ENCODE measurements at places on chromosomes 7 and 10.

DNA sequence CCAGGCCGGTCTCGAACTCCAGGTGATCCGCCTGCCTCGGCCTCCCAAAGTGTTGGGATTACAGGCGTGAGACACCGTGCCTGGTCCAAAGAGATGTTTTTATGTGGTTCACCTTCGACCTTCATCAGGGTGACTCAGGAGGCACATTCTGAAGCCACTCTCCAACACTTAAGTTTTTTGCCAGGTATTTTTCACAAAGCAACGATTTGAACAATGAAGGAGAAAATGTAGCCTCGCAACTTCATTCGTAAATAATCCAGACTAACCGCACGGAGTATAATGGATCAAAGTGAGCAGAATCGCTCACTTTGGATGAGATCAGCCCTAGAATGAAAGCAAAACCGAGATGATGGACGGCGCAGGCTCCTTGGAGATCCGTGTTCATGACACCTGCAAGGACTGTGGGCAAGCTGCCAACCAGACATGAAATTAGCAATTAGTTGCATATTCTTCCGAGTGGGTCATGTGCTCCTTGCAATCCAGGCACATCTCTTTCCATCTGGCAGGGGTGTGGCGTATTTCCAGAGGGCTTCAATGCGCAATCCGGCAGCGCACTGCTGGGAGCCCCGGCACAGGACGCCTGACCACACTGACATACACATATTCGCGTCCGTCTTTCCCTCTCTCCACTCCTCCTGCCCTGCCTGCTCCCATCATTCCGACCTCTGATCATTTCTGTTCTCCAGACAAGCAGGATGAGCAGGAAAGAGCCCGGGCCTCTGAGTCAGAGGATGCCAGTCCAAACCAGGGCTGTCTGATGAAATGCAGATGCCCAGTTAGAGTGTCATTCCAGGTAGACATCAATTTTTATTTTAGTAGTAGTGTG lies 148.4 kb downstream of the KLF6 start:
- no peak for DNase-seq

DNA sequence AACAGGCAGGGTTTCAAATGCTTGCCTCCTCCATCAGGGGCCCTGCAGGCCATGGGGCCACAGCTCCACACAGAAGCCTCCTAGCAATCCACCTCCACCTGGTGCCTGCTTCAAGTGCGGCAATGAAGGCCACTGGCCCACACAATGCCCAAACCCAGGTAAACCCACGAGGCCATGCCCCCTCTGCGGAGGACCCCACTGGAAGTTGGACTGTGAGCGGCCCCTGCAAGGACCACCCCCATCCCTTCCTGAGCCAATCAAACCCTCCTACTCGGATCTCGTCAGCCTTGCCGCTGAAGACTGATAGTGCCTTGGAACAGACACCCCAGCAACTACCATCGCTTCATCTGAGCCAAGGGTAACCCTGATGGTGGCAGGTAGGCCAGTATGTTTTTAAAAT lies 63.1 kb downstream of the LRRC17 start:
- no peak for DNase-seq

DNA sequence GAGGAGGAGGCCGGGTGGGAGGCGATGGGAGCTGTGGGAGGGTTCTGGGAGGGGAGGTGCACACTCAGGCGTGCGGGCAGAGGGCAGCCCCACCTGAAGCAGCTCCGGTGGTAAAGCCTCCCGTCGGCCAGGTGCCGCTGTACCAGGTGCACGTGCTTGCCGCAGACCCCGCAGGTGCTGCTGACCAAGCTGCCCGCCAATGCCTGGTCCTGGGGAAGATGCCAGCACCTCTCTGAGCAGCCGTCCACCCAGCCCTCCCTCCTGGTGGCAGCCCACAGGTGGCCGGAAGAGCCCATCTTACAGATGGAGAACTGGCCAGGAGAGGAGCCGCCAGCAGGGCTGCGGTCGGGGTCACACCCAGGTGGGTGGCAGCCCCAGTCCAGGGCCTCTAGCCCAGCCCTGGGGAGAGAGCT lies 12.6 kb downstream of the MICALL2 start:
- no peak for DNase-seq

DNA sequence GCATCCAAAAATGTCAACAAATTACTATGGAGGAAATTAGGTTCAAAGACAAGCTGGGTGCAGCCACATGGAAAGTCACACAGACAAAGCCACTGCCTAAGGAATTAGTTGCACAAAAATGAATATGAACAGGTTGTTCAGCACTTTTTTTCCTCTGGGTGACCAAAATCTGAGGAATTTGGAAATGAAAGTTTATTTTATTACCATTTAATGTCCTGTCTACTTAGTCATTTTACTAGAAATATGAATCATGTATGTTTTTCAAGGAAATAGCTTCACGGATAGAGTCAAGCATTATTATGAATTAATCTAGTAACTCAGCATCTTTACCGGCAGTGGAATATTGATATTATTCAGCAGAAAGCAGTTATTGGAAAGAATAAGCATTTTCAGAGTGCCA lies 106.3 kb downstream of the ANK3 start:
- DNase-seq, result no peak

DNA sequence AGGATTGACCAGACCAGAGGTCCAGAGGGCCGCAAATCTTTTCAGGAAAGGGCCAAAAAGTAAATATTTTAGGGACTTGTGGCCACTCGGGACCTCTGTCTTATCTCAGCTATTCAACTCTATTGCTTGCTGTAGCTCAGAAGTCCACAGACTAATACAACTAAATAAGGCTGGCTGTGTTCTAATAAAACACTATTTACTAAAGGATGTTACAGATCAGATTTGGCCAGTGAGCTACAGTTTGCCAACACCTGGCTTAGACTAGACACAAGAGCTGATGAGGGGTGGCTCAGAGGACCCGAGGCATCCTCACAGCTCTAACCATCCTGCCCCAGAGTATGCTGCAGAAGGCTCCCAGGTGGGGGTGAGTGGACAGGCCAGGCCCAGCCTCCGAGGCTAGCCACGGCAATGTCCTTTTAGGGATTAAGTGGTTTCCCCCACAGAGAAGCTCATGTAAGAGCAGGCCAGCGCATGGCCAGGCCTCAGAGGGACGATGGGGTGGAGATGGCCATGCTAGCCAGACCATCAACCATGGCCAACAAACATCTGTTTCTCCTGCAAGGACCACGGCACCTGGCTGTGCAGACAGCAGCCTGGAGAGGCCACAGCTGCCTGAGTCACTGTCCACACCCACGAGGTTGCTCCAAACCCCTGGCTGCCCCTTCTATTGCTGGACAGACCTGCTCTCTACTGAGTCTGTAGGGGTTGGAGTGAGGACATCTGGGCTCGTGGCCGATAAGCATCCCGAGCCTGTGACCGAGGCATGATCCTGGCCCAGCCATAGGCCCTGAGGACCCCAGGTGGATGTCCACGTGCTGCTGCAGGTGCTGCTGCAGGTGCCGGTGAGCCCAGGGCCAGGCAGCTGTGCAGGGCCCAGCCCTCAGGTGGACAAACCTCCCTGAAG lies 76.5 kb downstream of the AFAP1L2 start:
- no peak for DNase-seq

DNA sequence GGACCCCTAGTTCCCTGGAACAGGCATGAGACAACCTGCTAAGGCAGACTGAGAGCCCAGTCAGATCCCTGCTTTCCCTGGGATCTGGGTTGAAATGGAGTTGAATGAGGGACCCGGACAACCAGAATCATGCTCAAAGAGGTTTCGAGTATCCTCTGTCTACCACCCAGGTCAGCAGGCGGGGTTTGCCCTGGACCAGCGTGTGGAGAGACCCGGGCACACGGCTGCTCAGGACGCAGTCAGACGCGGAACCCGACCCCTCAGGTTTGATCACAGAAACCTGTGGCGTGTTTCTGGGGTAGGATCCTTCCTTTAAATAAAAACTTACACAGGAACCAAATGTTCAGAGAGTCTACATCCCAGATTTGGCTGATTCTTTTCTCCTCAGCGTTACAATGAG lies 330.6 kb downstream of the PTPRN2 start:
- no peak for DNase-seq

GRCh38 chr7:23607130-23607529 lies 9.9 kb downstream of the CCDC126 start:
- DNase-seq, result peak; percentile 32

DNA sequence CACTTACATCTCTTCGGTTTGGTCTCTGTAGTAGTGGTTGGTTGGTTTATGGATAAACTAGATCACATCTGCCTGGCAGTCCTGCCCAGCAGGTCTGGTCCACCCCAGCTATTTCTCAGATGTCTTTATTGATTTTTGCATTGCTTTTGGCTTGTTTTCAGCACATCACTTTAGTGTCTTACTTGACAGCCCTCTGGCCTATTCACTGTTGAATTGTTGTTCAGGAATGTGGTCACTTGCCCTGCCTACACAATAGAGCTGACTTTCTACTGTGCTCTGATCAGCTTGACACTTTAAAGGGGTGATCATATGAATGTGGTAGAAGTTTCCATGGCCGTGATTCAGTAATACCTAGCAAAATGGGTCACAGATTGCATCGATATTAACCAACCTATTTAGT lies 719.2 kb upstream of the LRRN3 start:
- DNase-seq, result no peak

GRCh38 chr10:70227548-70228320 lies 5.5 kb downstream of the PPA1 start:
- peak; percentile 17 for DNase-seq

GRCh38 chr7:50921114-50921813 lies 138.6 kb upstream of the GRB10 start:
- DNase-seq, result no peak

DNA sequence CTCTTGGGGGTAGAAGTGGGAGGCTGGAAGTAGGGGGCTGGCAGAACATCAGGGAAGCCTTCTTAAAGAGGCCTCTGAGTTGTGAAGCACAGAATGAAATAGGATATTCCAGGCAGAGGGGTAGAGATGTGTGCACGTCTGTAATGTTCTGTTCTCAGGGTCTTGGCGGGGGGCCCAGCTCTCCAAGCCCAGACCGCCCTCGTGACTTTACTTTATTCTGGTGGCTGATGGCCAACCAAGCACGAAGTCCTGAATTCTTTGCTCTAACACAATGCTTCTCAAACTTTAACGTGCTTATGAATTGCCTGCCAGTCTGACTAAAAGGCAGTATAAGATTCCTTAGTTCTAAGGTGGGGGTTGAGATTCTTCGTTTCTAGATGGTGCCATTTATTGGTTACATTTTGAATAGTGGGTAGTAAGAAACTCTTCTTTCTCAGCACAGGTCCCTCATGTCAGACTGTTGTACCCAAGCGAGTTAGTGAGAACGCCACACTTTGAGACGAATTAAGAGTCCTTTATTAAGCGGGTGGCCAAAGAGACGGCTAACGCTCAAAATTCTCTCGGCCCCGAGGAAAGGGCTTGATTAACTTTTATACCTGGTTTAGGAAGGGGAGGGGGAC lies 8.2 kb downstream of the PRXL2A start:
- DNase-seq, result no peak

- DNase-seq, result peak; percentile 62
Measured at GRCh38 chr7:103989785-103990767, 618 bp upstream of the RELN start.

DNA sequence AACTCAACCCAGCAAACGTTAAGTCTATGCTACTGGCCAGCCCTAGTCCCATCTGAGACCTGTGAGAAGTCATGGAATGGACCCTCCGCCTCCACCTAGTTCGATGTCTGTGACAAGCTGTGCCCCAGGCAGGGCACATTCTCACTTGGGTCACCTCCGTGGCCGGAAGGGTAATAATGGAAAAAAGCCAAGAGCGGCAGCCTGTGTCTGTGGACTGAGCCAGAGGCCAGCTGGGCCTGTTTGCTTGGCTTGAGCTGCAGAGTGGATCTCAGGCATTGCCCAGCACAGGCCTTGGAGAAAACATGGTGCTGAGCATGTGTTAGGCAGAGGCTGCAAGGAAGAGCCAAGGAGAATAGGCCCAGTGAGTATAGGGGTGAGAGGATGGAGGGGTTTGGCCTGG lies 97.8 kb downstream of the GALNT17 start:
- DNase-seq, result no peak

- DNase-seq, result no peak
Measured at GRCh38 chr7:127738859-127739258, 86.9 kb downstream of the SND1 start.

GRCh38 chr10:60367024-60367423 lies 22.7 kb downstream of the ANK3 start:
- no peak for DNase-seq

DNA sequence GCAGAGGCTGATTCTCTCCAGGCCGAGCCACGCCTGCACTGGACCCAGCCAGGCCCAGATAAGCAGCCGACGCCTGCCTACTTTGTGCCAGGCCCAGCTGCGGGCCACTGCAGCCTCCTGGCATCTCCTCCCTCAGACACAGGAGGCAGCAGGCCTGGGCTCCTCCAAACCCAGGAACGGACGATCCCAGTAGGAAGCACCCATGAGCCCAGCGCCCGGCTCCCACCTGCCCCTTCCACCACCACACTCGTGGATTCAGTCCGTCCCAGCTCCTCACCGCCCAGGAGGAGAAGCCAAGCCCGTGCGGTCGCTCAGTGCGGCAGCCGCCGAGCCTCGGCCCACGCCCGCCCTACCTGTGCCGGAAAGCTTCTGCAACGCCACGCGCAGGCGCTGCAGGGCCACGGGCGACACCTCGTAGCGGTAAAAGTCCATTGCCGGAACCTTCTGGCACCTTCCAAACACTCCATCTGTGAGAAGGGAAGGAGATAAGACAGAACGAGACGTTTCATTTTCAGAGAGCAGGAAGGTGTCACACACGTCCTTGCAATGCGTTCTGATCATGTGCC lies 271.1 kb downstream of the PTPRN2 start:
- no peak for DNase-seq

GRCh38 chr10:1061930-1062774 lies 6.0 kb downstream of the WDR37 start:
- DNase-seq, result no peak

- no peak for DNase-seq
Measured at GRCh38 chr7:135205850-135206249, 5.5 kb downstream of the WDR91 start.

DNA sequence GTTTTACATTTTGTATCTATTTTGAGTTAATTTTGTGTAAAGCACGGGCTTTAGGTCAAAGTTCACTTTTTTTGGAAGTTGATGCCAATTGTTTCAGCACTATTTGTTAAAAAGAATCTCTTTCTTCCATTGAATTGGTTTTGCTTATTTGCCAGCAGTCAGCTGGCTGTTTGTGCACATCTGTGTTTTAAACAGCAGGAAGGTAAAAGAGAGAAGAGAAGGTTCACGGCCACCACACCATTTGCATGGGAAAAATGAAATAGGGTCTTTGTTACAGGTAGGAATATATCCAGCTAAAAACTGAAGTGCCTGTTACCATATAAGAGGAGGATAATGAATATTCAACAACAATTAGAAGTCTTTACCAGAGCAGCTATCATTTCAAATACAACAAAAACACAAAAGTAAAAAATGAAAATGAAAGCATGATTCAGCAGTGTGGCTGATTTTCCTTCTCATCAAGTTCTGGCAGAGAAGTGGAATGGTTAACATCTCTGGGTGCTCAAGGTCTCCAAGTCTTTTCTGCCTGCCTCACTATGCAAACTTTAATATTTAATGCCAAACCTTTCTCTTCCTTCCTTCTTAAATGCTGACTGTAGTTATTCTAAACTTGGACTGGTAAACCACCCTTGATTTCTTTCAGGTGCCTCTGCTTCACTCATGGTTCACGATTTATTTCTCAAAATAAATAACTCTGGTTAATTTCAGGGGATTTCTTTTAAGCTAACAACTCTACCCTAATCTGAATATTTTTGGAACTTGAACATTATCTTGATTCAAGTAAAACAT lies 841.5 kb downstream of the GRM8 start:
- peak; percentile 48 for DNase-seq
